Adrenal gland (tissue), 19 donors: ENCODE measurements at places on chromosomes 1 and 21. TPM values are rescaled to one million over a fixed set of nuclear protein-coding genes. Genes with fewer than 3 reads are reported as not detected.

- DNase-seq, result peak; percentile 45
- peaks cover 3% of the 10 kb centered on the region for H3K27me3 ChIP-seq
- H3K27ac ChIP-seq, result no peak overlapping the region
- no peaks in the 10 kb centered on the region for H3K36me3 ChIP-seq
- no peaks in the 10 kb centered on the region for H3K4me1 ChIP-seq
Measured at GRCh38 chr1:15100121-15100879, 53.2 kb upstream of the TMEM51 start.

DNA sequence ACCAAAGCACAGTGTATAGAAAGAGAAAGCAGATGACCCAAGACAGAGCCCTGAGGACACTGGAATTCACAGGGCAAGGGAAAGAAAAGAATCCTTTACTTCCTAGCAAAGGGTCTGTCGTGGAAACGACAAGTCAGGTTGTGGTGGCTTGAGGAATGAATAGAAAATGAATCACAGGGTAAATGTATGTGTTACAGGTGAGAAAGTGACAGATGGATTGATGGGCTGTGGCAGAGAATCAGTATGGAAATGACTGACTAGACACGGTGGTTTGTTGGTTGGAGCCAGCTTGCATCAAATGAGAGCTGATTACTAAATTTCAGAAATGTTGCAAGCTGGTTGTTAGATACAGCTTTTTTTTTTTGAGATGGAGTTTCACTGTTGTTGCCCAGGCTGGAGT is 46.9 kb downstream of the PTP4A2 start:
- no peak overlapping the region for H3K4me3 ChIP-seq
- no peaks in the 10 kb centered on the region for H3K36me3 ChIP-seq
- DNase-seq, result no peak
- no peaks in the 10 kb centered on the region for H3K27me3 ChIP-seq
- H3K27ac ChIP-seq, result no peak overlapping the region
- H3K4me1 ChIP-seq, result no peaks in the 10 kb centered on the region

- no peak overlapping the region for H3K4me3 ChIP-seq
- no peaks in the 10 kb centered on the region for H3K36me3 ChIP-seq
- H3K27me3 ChIP-seq, result no peaks in the 10 kb centered on the region
- no peaks in the 10 kb centered on the region for H3K4me1 ChIP-seq
- no peak overlapping the region for H3K27ac ChIP-seq
Measured at GRCh38 chr1:220335668-220336067, 63.4 kb upstream of the RAB3GAP2 start.

DNA sequence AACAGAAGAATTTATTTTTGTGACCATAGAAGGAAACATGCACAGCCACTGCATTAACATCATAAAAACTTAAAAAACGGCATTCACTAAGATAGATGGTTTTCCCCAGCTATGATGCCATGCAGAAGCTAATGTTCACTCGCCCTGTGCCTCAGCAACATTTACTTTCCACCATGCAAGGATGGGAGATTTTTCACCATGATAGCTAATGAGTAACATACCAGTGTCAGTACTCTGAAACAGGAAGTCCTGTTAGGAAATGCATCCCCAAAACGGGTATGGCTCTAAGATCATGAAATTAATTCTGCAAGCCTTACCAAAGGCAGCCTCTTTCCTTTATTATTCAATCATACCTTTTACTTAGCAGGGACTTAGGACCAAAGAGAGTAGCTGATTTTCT is 17.5 kb upstream of the VAMP3 start:
- H3K27ac ChIP-seq, result no peak overlapping the region
- H3K36me3 ChIP-seq, result no peaks in the 10 kb centered on the region
- no peaks in the 10 kb centered on the region for H3K4me1 ChIP-seq
- DNase-seq, result no peak

The CD5L gene
- polyA plus RNA-seq, result not detected

DNA sequence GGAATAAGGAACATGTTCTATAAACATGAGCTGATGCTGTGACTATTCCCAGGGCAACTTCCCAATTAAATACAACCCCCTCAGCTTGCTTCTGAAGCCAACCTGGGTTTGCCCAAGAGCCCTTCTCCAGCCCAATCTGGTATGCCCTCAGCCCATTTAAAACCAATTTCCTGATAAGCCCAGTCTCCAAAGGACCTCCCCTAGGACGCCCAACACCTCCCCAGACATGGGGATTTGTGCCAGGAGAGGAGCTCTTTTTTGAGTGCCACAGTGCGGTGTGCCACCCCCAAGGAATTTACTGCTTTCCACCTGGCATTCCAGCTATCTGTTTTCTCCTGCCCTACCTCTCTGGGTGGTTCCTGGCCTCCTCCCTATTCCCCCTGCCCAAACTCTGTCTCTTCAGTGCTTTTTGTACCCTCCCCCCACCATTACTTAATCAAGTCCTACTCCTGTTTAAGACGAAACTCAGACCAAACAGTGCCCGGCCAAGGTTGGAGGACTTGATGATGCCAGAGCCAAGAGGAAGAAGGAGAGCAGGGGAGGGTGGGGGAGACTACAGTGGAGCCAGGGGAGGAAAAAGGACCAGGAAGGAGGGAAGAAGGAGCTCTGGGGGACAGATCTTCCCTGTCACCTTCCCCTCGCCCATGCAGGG is 11.4 kb upstream of the EFNA1 start:
- no peaks in the 10 kb centered on the region for H3K36me3 ChIP-seq
- H3K27me3 ChIP-seq, result no peaks in the 10 kb centered on the region
- no peak for DNase-seq
- no peak overlapping the region for H3K27ac ChIP-seq

DNA sequence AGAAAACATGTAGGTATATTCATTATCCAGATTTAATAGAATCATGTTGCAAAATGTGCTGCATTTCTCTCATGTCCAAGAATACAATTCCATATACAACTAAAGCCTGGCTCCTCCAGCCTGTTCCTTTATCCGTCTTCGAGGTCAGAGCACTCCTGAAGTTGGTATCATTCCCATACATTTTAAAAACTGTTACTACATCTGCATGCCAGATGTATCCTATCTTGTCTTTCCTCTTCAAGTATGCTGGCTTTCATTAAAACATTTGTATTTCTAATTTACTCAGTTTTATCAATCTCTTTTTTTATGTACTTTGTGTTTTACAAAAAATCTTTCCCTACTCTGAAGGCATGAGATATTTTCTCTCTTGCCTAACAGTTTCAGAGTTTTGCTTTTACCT is 536.6 kb upstream of the USP24 start:
- no peaks in the 10 kb centered on the region for H3K4me1 ChIP-seq
- H3K4me3 ChIP-seq, result no peak overlapping the region
- no peak for DNase-seq
- no peaks in the 10 kb centered on the region for H3K36me3 ChIP-seq
- no peak overlapping the region for H3K27ac ChIP-seq
